Right atrium auricular region (tissue), 2 donors: ENCODE measurements at places on chromosomes 7 and 10. TPM values are rescaled to one million over a fixed set of nuclear protein-coding genes. Genes with fewer than 3 reads are reported as not detected.

The CYP2C19 gene
- total RNA-seq, result not detected

GRCh38 chr10:74026428-74027015, 28.6 kb downstream of the VCL start:
- peaks cover 82% of the 10 kb centered on the region for H3K4me1 ChIP-seq
- no peaks in the 10 kb centered on the region for H3K27me3 ChIP-seq
- H3K4me3 ChIP-seq, result no peak overlapping the region
- no peak for DNase-seq

GRCh38 chr10:98577578-98577977, 130.8 kb upstream of the HPS1 start:
- H3K36me3 ChIP-seq, result no peaks in the 10 kb centered on the region
- DNase-seq, result no peak
- H3K4me1 ChIP-seq, result no peaks in the 10 kb centered on the region
- H3K27ac ChIP-seq, result no peak overlapping the region
- H3K4me3 ChIP-seq, result no peak overlapping the region

- H3K4me1 ChIP-seq, result no peaks in the 10 kb centered on the region
- no peaks in the 10 kb centered on the region for H3K36me3 ChIP-seq
- H3K27me3 ChIP-seq, result no peaks in the 10 kb centered on the region
- DNase-seq, result no peak
These were observed 366.2 kb upstream of the TMEM229A start for GRCh38 chr7:124398937-124399552.

DNA sequence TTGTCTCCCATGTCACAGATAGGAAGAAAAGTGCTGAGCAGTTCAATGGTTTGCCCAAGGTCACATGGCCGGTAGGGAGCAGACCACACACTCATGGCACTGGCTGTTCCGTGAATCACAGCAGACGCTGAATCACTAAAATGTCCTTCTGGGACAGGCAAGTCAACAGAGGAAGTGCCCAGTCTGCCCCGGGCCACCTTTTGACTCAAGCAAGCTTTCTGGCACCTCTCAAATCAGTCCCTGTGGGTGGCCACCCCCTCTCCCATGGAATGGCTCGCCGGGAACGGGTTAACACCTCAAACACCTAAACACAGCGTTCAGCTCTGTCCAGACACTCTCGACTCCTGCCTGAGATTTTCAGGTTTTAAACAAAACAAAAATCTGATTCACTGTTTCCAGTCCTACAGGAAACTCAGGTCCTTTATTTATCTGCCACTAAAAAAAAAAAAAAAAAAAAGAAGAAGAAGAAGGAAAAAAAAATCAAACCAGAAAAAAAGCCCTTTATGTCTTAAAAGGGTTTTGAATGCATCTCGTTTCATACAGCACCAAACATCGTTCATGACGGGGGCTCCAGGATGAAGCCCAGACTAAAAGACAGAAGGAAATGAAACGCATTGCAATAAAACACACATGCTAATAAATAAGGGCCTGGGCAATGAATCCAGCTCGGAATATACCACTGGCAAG, 15.5 kb downstream of the CARD11 start:
- DNase-seq, result peak; percentile 58
- no peak overlapping the region for H3K4me3 ChIP-seq

- no peaks in the 10 kb centered on the region for H3K27me3 ChIP-seq
- H3K4me1 ChIP-seq, result no peaks in the 10 kb centered on the region
- H3K27ac ChIP-seq, result no peak overlapping the region
- peak; percentile 21 for DNase-seq
- H3K36me3 ChIP-seq, result peaks cover 85% of the 10 kb centered on the region
- no peak overlapping the region for H3K4me3 ChIP-seq
These were observed 29.1 kb downstream of the WDR37 start for GRCh38 chr10:1085258-1085657.

DNA sequence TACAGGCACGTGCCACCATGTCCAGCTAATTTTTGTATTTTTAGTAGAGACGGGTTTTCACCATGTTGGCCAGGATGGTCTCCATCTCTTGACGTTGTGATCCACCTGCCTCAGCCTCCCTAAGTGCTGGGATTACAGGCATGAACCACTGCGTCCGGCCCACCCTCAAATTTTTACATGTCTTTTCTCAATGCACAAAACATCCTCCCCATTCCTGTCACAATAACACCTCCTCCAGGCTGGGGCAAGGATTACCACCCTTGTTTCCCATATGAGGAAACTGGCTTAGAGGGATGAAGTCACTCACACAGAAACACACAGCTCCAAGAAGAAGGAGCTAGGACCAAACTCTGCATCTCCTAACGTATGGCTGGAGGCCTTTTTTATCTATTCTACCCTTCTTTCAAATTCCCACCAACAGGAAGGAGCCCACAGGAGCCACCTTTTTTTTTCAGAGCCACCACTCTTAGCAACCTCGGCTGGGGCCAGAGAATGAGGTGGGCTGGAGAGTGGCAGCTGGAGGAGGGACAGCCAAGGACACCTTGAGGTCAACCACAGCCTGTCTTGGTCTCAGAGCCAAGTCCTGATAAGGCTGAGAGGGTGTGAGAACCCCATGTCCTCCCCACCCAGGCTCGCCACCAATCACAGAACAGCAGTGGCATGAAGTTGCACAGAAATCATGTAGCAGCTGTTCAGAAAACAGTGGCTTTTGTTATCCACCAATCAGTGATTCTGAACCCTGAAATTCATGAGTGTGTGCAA, 113.1 kb upstream of the PDLIM1 start:
- peak overlapping the region; percentile 95 for H3K27ac ChIP-seq
- DNase-seq, result no peak
- H3K36me3 ChIP-seq, result peaks cover 88% of the 10 kb centered on the region
- H3K27me3 ChIP-seq, result no peaks in the 10 kb centered on the region

The PROSER2 gene
- total RNA-seq, result 1.3 TPM

The CC2D2B gene
- total RNA-seq, result 1.6 TPM

DNA sequence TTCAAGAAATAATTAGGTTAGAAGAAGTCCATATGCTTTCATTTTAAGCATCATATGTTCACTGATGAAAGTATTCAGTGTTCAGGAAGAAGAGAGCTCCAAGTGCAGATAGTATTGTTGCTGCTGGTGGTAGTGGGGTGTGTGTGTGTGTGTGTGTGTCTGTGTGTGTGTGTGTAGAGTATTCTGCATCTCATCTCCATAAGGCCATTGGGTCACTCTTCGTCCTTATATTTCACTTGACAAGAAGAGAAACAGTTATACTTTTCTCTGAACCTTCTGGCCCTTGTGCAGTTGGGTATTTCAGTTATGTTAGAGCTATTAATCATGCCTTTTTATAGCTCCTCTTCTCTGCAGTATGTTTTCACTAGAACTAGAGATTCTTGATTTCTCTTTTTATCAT, 26.2 kb downstream of the ADAM22 start:
- no peak overlapping the region for H3K4me3 ChIP-seq
- H3K4me1 ChIP-seq, result no peaks in the 10 kb centered on the region
- no peak for DNase-seq
- H3K27ac ChIP-seq, result no peak overlapping the region

DNA sequence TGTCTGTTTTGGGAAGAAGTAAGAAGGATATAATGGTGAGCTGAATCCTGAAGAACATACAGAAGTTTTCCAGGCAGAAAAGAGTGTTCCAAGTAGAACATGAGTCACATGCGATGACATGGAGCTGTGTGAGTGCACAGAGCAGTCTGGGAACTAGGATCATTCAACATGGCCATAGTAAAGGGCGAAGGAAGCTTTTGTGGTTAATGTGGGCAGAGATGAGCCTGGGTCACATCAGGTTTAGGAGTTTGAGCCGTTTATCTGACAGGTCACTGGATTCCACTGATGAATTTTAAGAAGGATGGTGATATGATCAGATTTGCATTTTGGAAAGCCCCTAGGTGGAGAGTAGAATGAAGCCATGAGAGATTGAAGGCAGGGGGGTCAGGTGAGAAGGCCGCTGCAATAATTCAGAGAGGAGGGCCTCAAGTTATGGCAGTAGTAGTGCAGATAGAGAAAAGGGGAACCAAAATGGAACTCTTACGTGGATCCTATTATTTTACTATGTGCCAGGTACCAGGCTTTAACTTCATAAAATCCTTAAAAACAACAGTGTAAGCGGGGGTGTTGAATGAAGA, 171.3 kb downstream of the RNLS start:
- no peak for DNase-seq
- no peaks in the 10 kb centered on the region for H3K4me1 ChIP-seq
- no peaks in the 10 kb centered on the region for H3K36me3 ChIP-seq
- no peaks in the 10 kb centered on the region for H3K27me3 ChIP-seq

- DNase-seq, result no peak
- H3K27ac ChIP-seq, result peak overlapping the region; percentile 0
- H3K4me3 ChIP-seq, result no peak overlapping the region
These were observed 18.9 kb downstream of the CEP55 start for GRCh38 chr10:93515071-93516005.

DNA sequence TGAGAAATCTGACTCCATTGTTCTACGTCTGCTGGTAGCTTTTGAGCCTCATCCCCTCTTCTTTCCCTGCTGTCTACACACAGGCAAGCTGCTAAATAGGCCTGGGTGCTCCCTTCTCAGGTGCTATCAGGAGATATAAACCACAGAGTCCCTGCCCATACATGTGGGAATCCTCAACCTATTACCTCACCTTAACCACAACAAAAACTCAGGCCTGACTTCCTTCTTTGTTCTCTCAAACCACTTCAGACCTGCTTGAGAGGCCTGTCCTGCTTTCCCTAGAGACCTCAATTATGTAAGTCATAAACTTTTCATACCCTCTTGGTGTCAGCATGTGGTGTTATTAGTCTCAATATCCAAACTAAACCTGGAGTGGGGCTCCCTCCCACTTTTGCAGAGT, 75.0 kb upstream of the MAGI2 start:
- no peaks in the 10 kb centered on the region for H3K27me3 ChIP-seq
- no peak overlapping the region for H3K27ac ChIP-seq
- H3K4me1 ChIP-seq, result no peaks in the 10 kb centered on the region
- no peak overlapping the region for H3K4me3 ChIP-seq
- no peaks in the 10 kb centered on the region for H3K36me3 ChIP-seq
- DNase-seq, result no peak

DNA sequence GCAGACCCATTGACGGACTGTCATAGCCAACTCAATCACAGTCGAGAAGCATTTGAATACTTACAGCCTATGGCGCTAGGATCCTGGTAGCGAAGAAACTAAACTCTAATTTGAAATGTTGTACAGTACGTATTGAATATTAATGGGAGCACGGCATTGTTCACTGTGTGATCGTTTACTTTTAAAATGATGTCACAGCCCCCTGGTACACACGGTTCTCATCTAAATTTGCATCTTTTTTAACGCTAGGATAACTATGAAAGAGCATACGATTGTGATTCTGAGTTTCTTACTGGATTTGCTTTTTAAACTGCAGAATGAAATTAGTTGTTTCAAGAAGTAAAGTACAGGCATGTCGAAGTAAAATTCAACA, 895 bp upstream of the NAPEPLD start:
- no peak for DNase-seq
- peak overlapping the region; percentile 97 for H3K27ac ChIP-seq
- H3K36me3 ChIP-seq, result no peaks in the 10 kb centered on the region

DNA sequence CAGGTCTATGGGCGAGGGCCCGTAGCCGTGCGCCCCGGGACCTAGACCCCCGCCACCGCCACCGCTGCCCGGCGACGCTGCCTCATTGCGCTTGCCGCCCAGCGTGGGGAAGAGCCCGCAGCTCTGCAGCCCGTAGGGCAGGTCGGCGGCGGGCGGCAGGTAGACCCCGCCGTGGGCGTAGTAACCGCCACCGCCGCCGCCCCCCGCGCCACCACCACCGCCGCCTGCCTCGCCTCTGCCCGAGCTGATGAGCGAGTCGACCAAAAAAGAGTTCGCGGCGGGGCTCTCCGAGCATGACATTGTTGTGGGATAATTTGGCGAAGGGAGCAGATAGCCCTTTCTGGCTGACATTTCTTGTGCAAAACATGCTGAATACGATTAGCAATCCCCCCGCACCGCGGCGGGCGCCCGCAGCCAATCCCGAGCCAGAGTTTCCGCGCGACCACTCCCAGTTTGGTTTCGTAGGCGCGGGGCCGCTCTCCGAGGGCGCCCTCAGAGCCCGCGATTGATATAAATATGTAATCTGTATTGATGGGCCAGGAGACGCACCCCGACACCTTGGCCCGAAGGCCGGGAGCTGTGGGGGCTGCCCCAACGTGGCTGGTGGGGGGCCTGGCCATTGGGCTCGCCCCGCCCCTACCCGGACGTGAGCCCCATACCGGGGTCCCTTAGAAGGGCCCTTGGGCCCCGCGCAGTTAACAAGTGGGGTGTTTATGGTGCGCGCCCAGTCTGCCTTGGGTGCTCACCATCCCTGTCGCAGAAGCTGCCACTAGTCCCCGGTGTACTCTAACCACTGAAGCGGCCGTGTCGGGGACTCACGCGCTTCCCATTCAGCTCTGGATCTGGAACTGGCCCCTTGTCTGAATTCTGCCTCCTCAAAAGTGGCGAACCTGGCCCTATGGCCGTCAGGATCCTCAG, at the start of gene HOXA10:
TSS of gene HOXA10 (minus strand) at position 365 of the 918 bp plus-strand sequence. CDS start at position 351, 14 bp downstream.
- no peak within 1 kb of the TSS for H3K27ac ChIP-seq
- no peaks in the 10 kb centered on the region for H3K4me1 ChIP-seq

The HECTD2 gene
- 6.9 TPM for total RNA-seq

DNA sequence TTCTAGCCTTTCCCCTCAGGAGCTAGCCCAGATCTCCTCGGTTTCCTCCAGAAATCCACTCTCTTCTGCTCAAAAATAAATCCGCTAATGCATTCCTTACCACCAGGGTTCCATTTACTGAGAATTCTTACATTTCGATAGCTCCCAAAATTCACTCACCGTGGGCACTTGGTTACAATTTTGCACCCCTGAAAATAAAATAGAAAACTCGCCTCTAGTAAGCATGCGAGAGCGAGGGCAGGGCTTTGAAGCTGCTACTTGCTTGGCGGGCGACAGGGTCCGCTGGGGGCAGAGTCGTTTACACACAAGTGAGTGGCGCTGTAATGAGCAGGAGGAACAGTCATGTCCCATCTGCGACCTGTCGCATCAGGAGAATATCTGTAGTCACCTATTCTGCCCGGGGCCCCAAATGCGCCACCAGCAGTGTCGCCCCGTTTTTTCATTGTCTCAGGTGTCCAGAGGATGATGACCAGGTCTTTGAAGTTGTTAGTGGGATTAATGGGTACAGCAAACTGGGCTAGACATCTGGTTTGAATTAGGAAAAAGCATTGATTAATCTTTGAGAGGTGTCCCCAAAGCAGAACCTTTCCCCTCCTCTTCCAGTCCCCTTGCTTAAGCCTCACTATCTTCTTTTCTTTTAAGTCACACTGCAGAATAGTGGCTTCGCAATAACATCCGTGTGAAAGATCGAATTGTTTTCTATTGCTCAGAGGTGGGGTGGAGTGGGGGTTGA, 1.2 kb upstream of the MEOX2 start:
- no peak for DNase-seq
- no peaks in the 10 kb centered on the region for H3K27me3 ChIP-seq
- H3K4me1 ChIP-seq, result peaks cover 4% of the 10 kb centered on the region

DNA sequence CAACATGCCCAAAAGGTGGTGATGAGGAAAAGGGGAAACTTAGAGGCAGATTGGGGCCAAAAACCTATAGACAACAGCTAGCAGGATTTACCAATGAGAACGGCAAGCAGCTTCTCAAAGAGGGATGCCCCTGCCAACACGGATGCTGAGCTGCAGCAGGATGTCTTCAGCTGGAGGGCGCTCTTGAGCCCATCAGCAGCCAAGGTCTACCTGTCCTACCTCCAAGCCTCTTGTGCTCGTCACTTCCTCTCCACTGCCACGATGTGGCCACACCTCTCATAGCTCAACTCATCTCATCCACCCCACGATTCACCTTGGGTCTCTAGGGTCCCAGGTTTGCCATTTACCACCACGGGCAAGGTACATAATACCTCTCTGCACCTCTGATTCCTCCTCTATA, 36.5 kb downstream of the DLG5 start:
- H3K27ac ChIP-seq, result peak overlapping the region; percentile 57
- H3K27me3 ChIP-seq, result no peaks in the 10 kb centered on the region
- H3K36me3 ChIP-seq, result no peaks in the 10 kb centered on the region
- no peak for DNase-seq
